Immature natural killer cell (primary cell): ENCODE measurements at places on chromosomes 4 and X.
A peak's percentile ranks its signal among the peaks of the same experiment; 100 is the strongest.

- peaks cover 6% of the 10 kb centered on the region for H3K27me3 ChIP-seq
- H3K4me3 ChIP-seq = peak overlapping the region; percentile 27
- H3K36me3 ChIP-seq = peaks cover 3% of the 10 kb centered on the region
- DNase-seq = no peak
- H3K27ac ChIP-seq = peak overlapping the region; percentile 67
Observed at GRCh38 chr4:86908251-86908657, 16.0 kb upstream of the C4orf36 start.

DNA sequence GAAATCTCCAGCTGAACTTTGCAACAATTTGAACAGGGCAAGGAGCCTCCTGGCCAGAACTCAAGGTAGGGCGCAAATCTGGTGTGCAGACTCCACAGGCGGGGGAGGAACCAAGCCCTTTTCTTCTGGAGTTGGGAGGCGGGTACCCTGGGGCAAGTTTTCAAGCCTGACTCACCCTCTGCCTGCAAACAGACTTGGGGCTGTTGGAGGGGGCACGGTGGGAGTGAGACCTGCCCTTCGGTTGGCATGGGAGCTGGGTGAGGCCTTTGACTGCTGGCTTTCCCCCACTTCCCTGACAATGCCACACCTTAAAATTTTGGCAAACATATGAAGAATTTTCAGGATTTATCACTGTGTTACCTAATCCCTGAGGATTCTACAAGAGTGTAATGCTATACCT is 709.8 kb upstream of the DIAPH2 start:
- no peaks in the 10 kb centered on the region for H3K4me1 ChIP-seq
- no peak overlapping the region for H3K4me3 ChIP-seq
- H3K36me3 ChIP-seq = no peaks in the 10 kb centered on the region

- peak overlapping the region; percentile 80 for H3K4me3 ChIP-seq
- peak overlapping the region; percentile 93 for H3K27ac ChIP-seq
Observed at GRCh38 chrX:55716937-55717336, 612 bp upstream of the RRAGB start.

- DNase-seq = no peak
- H3K4me3 ChIP-seq = peak overlapping the region; percentile 77
- H3K36me3 ChIP-seq = no peaks in the 10 kb centered on the region
- peak overlapping the region; percentile 100 for H3K27ac ChIP-seq
- H3K4me1 ChIP-seq = peaks cover 44% of the 10 kb centered on the region
Observed at GRCh38 chr4:2280531-2281300, 18.8 kb upstream of the MXD4 start.
